CD4-positive, alpha-beta T cell treated with Interleukin-17A for 1 hour (primary cell): ENCODE measurements at places on chromosomes 1 and 21.

DNA sequence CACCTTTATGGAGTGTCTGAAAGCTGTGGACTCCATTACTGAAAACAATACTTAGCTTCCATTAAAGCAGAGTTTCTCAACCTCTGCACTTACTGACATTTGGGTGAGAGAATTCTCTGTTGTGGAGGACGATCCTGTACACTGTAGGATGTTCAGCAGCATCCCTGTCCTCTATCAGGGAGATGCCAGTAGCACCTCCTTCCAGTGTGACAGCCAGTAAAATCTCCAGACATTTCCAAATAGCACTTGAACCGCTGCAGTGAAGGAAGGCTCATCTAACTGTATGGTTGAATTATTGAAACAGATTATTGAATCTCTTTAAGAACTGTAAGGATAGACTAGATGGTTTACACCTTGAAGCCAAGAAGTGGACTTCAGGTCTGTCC lies 3.1 kb downstream of the PRDM2 start:
- DNase-seq, result no peak

GRCh38 chr21:26123012-26123411 lies 47.6 kb downstream of the APP start:
- no peak for DNase-seq

GRCh38 chr1:224635356-224635755 lies 19.2 kb downstream of the CNIH3 start:
- no peak for DNase-seq

DNA sequence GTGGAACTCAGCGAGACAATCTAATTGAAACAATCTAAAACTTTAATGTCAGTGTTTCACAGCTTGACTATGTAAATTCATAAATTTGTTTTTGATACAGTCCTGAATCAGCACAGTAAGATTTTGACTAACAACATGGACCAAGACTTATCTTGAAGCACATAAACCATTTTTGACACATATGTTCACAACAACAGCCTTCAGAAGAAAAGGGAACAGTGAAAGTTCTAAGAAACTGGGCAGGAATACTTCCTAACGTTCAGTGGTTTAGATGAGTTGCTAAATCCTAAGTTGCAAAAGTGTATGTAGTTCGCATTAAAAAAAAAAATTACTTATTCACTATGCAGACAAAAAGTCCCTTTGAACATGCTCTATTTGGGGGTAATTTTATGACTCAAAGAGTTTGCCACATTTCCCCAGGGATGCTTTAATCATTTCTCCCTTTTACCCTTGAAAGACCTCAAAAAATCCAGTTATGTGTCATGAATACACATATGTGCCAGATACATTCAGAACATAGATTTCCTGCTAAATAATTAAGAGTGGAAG lies 120.2 kb downstream of the MRPL39 start:
- no peak for DNase-seq

DNA sequence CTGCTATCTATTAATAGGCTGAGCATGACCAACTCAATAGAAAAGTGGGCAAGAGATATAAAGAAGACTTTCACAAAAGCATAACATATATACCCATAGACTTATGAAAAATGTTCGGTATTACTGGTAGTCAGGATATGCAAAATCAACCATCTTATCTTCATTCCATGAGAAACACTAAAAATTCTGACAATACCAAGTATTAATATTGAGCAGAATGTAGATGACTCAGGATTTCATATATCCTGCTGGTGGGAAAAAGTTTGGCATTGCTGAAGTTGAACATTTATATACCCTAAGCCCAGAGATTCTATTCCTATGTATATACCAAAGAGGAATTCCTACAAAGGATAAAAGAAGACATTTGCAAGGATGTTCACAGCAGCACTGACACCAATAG lies 138.3 kb downstream of the CLEC20A start:
- DNase-seq, result no peak

DNA sequence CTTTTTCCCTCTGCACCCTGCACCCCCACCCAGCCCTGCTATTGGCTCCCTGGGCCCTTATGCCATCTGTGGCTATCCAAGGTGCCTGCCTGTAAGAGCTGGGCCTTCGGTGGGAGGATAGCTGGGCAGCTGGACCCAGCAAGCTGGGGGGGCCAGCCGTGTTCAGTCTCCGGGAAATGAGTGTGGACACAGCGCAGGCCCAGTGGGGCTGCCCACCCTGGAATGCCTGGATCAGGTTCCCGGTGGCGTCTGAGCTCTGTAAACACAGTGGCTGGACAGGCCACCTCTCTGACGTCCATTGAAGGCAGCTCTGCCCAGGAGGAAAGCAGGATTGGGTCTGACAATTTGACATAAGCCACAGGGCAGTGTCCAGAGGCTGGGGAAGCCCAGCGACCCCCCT lies 127.8 kb downstream of the FOXD2 start:
- DNase-seq, result no peak

- DNase-seq, result no peak
Measured at GRCh38 chr21:17667256-17667655, 54.6 kb upstream of the BTG3 start.

DNA sequence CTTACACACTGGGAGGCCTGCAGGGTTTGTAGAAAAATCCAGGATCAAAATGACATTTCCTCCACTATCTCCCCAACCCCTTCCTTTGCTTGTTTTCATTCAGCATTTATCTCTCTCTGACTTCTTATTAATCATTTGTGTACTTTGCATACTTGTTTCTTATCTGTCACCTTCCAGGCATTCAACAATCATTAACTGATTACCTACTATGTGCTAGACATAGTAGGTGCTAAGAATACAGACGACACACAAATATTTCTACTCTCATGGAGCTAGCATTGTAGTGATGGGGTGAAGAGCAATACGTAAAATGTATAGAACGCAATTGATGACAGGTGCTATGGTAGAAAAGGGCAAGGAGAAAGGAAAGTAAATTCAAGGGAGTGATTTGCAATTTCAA lies 20.9 kb downstream of the TRABD2B start:
- DNase-seq, result no peak

DNA sequence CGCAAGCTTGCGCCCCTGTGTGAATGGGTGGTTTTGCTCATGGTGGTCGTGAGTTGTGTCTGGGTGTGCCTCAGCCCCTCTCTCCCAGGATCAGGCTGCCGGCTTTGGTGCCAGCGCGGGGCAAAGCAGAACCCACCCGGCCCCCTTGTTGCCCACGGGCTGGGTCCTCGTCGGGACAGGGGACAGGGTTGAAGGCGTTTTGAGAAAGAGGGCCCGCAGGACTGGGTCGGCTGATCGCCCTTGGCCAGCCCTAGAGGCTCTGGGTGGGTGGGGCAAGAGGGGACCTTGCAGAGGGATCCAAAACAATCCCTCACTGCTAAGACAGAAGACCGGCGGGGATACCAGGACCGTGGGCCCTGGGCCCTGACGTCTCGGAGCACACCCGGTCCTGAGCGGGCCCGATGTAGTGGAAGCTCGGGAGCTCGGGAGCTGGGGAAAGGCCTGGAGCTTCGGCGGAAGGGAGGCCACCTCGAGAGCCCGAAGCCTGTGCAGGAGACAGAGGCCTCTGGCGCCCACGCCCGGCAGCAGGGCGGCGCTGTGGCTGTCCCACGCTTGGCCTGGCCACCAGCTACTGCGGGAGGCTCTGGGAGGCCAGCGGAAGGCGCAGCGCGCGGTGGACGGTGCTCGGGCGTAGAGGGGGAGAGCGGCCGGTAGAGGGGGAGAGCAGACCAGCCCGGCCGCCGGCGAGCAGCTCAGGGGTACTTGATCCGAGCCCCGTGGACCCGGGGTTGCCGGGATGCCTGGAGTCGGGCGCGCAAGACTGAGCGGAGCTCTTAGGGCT lies 2.8 kb upstream of the ZNF678 start:
- no peak for DNase-seq

GRCh38 chr1:202268032-202268431 lies 73.7 kb downstream of the UBE2T start:
- DNase-seq, result no peak

GRCh38 chr1:205505076-205505729 lies 734 bp downstream of the CDK18 start:
- DNase-seq, result no peak

GRCh38 chr21:40436261-40436660 lies 410.7 kb downstream of the DSCAM start:
- no peak for DNase-seq

DNA sequence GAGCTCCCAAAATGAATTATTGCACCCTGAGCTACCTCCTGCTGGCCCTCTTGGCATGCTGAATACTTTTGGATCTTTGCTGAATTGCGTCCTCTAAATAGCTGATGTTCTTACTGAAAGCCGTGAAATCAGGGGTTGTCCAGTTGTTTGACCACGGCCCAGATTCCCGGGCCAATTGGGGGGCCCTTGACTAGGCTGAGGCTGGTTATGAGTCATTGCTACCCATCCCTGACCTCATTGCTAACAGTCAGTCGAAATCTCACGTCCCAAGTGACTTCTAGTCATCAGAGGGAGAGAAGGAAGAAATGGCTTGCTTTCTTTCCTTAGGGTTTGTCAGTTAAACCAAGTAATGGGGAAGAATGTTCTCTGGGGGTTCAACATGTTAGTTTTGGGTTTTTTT lies 37.4 kb downstream of the SMYD2 start:
- DNase-seq, result no peak

DNA sequence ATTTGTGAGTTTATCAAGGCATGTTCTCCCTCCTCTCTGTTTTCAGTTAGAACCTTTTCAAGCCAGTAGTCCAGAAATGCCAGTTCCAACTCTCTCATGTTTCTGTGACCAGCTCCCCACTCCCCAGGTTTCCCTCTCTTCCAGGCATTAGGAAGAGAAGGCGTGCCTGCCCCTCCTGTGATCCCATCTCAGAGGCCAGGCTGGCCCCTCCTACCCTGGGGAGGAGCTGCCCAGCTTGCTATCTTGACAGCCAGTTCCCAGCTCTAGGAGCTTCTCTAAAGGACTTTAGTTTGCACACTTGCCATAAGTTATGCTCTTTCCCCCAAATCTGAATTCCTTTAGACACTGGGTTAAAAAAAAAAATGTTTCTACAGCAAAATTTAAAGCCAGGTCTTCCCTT lies 8.9 kb downstream of the HYI start:
- no peak for DNase-seq

DNA sequence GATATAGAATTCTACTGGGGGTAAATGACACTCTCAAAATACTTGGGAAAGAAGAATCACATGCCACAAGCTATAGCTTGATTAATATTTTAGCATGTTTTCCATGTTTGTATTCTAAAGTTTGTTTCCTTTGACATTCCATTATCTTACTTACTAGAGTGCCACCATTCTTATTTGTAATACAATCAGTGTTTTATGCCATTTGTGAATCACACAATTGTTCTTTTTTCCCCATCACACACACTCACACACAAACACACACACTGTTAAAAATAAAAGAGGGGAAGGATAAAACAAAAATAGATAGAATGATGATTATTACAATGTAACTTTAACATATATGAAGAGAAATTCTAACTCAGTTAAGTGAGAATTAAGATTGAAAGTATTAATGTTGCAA lies 16.0 kb upstream of the TEKT2 start:
- no peak for DNase-seq

- DNase-seq, result no peak
Measured at GRCh38 chr1:164780111-164780812, 221.3 kb downstream of the PBX1 start.

DNA sequence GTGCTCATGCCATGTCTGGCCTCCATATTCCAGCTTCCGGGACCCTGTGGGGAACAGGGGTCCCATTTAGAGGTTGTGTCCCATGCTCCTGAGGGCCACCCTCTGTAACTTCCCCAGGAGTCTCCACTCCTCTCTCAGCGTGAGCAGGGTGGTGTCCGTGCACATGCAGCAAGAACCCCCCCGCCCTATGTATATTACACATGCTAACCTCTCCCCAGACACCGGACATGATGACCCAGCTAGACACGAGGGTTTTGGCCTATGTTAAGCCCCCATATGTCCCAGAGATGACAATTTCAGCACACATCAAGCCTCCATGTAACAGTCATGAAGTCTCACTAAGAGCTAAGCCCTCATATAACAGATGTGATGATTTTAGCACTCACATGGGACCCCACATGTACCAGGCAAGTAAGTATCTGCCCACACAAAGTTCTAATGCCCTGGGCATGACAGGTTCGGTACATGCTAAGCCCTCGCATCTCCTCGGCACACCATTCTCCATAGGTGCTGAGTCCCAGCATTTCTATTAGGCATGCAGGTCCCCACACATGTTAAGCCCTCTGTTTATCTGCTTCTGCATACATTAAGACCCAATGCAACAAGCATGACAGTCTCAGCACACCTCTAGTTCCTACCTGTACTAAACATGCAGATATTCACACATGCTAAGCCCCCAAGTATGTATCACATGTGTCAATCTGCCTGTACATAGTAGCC lies 7.1 kb downstream of the FHL3 start:
- DNase-seq, result no peak

DNA sequence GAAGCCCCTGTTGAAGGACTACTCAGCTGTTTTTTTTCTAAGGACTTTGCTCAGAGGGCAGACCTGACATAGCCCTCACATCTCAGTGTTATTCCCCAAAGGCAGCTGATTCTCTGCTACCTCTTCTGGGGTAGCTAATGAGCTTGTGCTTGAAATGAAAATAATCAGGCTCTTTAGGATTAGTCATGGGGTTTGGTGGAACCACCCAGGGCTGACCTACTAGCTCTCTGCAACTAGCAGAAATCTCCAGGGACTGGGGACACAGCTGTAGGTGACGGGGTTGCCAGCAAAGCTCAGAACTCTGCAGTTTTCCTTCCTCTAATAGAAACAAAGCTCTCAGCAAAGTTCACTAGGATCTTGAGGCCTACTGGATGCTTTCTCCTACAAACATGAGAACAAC lies 106.4 kb upstream of the BCL9 start:
- DNase-seq, result no peak

GRCh38 chr1:180631194-180631765 lies 542 bp upstream of the XPR1 start:
- no peak for DNase-seq

GRCh38 chr1:116737020-116737854 lies 17.0 kb upstream of the CD2 start:
- DNase-seq, result peak; percentile 88

DNA sequence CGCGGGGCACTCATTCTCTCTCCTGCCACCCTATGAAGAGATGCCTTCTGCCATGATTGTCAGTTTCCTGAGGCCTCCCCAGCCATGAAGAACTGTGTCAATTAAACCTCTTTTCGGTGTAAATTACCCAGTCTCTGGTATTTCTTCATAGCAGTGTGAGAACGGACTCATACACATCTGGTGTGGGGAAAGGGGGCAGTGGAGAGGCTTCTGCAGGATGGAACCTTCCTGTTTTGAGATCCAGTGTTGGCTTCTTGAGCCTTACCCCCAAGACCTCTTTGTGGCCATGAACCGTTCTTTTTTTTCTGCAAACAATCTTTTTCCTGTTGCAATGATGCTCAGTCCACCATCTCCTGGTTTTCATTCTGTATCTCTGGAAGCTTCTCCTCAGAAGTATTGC lies 248.4 kb downstream of the PRDM2 start:
- no peak for DNase-seq

GRCh38 chr1:180912211-180912800 lies 391 bp upstream of the KIAA1614 start:
- DNase-seq, result no peak
